ENCODE measurements at places on chromosomes 7 and 10.

DNA sequence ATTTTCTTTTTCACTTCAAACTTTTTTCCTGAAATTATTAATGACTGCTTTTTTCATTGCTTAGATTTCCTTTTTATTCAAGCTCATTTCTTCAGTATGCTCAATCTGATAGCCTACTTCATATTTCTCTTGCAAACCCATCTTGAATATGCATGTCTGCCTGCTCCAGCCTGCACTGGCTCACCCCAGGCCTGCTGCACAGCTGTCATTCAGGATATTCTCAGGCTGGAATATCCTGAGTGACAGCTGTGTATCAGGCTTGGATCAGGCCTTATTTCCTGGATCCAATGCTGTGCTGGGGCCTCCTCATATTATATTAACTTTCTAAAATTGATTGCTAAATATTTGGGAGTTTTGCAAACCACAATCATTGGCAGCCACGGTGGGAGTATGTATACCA is 120.2 kb upstream of the TNS3 start:
- no peak for DNase-seq

DNA sequence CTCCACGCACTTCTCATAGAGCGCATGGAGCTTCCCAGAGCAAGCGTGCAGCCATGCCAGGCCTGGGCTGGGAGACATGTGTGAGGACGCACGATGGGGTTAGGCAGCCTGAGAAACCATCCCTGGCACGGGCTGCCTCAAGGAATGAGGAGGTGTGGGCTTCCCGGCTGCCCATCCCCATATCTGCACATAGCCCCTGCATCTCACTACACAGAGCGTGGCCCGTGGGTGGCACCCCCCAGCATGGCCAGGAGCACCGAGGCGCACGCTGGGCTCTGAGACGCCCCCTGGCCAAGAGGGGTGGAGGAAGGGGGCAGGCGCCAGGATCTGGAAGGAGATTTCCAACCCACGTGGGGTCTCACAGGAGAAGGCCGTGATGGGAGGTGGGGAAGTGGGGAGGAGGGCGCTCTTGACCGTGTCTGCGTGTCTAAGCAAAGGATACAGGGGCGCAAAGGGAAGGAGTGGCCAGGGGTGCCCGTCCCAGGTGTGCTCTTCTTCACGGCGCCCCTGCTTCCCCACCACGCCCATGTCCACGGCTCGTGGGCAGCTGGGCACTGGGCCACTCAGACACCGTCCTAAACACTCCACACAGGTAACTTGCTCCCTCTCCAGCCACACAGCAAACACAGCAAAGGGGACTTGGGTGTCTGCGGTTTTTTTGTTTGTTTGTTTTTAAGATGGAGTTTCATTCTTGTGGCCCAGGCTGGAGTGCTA is 340.5 kb downstream of the PTPRN2 start:
- DNase-seq = no peak

GRCh38 chr7:159007996-159008389 is 136.7 kb downstream of the VIPR2 start:
- DNase-seq = no peak

GRCh38 chr7:20190560-20191390 is 26.4 kb downstream of the MACC1 start:
- no peak for DNase-seq

- DNase-seq = peak; percentile 68
Measured at GRCh38 chr10:12419262-12419847, 70.0 kb downstream of the CAMK1D start.

- DNase-seq = no peak
Measured at GRCh38 chr7:12570168-12570533, 369 bp upstream of the SCIN start.

DNA sequence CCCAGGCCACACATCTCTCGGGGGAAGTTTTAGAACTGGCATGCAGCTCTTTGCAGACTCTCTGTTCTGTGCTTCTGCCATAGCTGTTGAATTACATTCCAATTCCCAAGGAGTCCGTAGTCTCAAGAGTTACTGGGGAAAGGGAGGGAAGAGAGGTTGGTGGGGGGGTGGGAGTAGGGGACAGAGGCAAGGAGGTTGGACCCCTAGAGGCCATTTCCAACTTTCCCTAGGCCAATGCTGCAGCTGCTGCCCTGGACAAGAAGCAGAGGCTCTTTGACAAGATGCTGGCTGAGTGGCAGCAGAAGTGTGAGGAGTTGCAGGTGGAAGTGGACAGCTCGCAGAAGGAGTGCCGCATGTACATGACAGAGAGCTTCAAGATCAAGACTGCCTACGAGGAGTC is 23.8 kb downstream of the MYH16 start:
- no peak for DNase-seq

DNA sequence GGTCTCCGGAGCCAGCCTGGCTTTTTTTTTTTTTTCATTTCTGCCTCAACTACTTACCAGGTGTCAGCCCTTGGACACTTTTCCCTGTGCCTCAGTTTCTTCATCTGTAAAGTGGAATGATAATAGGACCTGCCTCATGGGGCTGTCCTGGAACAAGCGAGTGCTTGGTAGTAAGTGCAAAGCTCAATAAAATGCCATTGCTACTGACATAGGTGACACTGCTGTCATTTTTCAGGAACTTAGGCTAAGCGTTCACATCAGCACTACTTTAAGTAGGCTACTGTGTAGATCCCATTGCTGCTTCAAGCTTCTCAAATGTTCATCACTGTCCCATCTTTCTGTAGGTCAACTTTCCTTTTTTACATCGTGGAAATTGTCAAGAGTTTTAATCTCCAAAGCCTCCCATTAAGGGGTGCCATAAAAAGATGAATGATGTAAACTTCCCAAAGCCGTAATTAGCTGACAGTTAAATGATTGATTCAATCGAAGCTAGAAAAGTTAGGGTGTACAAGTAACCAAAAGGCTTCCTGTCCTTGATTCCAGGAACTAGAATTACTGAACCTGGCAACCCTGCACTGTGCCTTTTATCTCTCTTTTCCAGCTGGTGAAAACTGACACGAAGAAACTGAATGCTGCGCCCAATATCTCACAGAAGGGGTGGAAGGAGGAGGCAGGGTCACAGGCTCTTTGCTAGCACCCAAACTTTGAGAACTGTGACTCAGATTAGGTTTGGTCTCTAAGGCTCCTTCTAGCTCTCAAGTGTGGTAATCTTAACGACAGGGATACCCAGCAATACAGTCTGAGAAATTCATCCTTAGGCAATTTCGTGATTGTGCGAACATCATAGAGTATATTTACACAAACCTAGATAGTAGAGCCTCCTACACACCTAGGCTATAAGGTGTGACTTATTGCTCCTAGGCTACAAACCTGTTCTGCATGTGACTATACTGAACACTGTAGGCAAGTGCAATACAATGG is 861 bp upstream of the USP6NL start:
- no peak for DNase-seq

DNA sequence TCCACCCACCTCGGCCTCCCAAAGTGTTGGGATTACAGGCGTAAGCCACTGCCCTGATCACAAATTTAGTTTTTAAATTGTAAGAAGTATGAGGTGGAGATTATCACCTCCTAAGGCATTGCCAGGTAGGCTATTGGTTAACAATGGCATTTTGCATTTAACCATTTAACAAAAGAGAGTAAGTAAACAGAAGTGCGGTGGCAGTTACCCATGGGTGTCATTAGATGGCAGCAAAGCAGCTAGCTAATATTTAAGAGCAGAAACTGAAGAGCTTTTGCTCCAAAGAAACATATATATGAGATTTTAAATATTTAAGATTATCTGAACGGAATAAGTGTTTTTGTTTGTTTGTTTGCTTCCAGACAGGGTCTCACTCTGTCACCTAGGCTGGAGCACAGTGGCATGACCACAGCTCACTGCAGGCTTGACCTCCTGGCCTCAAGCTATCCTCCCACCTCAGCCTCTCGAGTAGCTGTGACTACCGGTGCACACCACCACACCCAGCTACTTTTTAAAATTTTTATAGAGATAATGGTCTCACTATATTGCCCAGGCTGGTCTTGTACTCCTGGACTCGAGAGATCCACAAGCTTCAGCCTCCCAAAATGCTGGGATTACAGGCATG is 325.5 kb upstream of the C7orf33 start:
- no peak for DNase-seq

GRCh38 chr10:119640875-119641526 is 10.2 kb upstream of the BAG3 start:
- DNase-seq = no peak

- no peak for DNase-seq
Measured at GRCh38 chr7:12490107-12490688, 80.3 kb upstream of the SCIN start.

DNA sequence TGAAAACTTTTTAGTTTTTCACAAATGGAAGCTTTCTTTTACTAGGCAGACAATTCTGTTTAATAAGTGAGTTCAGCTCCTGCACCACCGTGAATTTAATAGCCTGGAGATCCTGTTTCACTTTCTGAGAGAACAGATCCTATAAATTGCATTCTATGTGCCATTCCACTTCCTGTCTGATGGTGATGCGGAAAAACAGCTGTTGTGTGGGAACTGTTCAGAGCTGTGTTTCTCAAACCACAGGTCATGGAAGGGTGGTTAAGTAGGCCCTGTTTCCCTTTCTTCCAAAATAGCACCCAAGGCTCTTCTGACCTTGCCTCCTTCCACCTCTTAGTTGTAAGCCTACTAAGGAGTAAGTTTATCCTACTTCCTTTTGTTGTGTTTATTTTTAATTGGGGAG is 97.2 kb upstream of the DKK1 start:
- DNase-seq = no peak

GRCh38 chr7:75662579-75663301 is 76.0 kb downstream of the HIP1 start:
- DNase-seq = no peak

DNA sequence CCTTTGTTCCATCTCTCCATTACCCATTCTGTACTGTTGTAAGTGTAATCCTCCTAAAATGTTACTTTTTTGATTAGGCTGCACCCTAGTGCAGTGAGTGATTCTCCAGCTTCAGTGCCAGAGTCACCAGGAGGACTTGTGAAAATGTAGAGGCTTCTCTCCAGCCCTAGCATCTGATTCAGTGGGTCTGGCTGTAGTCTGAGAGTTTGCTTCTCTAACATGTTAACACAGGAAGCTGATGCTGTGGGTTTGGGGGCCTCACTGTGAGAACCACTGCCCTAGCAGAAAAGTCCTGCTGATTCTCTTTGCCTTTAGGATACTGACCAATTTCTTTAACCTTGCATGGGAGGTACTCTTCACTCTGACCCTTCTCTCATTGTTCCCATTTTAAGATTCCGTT is 24.4 kb downstream of the CSGALNACT2 start:
- DNase-seq = peak; percentile 49

DNA sequence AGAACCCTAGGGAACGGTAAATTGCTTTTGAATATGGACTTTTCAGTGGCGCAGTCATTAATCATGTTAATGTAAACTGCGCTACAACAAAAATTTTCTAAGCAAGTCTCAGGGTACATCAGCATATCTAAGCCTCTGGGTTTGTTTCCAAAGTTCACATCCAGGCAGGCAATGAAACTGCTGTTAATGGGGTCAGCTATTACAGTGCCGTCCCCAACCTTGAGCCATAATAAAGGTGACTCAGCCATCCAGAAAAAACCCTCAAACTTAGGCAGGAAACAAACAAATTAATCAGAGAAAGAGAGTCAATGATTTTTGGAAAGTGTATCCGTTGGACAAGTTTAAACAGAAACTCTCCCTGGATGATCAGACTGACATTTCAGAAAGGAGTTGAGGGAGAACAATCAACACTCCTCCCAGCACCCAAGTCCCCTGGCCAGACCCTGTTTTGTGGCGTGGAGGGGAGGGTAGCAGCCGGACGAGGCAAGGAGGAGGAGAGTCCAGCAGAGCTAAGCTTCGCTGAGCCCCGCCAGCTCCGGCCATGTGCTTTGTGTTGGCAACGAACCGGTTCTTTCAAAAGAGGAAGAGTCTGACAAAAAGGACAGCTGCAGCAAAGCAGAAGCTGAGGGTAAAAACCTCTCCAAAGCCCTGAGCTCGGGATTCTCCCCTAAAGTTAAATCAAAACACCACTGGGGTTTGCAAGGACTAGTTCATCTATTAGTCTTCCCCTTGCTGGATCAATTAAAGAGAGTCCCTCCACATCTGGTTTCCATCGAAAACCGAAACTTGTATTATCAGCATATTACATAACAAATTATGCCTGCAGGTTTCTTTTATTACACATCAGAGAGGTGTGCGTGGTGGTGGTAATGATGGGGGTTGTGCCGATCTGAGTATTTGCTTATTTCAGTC is 3.6 kb downstream of the FAM53B start:
- no peak for DNase-seq

GRCh38 chr7:146961617-146962016 is 845.0 kb downstream of the CNTNAP2 start:
- DNase-seq = no peak
